Kidney tubule cell (primary cell): ENCODE measurements at places on chromosomes 12 and 14.
A peak's percentile ranks its signal among the peaks of the same experiment; 100 is the strongest.

GRCh38 chr12:76329159-76329558 is 19.1 kb downstream of the BBS10 start:
- peak; percentile 92 for DNase-seq

- peak; percentile 47 for DNase-seq
Measured at GRCh38 chr12:32650508-32650907, 28.6 kb upstream of the DNM1L start.

DNA sequence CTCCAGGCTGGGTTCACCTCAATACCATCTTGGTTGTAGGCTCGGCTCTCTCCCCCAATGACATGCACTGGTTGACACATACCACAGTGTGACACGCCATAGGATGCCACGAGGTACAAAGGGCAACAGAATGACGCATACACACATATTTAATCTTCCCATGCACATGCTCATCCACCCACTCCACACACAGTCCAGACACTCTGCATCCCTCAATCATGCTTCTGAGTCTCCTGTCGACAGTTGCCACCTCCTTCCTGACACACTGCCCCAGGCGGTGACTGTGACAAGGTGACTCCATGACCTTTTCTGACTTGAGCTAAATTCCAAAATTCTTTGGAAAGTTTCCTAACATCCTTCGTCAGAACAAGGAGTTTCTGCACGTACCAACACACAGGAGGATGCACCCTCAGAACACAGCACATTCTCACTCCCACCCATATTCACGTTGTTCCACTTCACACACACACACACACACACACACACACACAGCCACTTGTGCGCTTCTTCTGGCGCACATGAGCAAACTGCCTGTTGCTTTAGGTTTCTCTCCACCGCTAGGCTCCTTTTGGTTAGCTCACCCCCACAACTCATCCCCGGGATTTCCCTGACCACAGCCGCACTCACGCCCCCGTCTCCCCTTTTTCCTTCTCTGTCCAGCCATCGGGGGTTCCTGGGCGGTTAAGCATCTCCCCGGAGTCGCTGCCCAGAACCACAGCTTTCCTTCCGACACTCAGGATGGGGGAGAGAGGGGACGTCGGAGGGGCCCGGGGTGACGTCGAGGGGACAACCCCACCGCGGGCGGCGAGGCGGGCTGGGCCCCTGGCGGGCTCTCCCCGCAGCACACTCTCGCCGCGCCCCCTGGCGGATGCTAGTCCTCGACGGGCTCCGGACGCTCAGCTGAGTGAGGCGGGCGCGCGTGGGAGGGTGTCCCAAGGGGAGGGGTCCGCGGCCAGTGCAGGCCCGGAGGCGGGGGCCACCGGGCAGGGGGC is 536 bp upstream of the WNT1 start:
- no peak for DNase-seq

GRCh38 chr12:93947486-93947885 is 200.9 kb upstream of the PLXNC1 start:
- DNase-seq = no peak

DNA sequence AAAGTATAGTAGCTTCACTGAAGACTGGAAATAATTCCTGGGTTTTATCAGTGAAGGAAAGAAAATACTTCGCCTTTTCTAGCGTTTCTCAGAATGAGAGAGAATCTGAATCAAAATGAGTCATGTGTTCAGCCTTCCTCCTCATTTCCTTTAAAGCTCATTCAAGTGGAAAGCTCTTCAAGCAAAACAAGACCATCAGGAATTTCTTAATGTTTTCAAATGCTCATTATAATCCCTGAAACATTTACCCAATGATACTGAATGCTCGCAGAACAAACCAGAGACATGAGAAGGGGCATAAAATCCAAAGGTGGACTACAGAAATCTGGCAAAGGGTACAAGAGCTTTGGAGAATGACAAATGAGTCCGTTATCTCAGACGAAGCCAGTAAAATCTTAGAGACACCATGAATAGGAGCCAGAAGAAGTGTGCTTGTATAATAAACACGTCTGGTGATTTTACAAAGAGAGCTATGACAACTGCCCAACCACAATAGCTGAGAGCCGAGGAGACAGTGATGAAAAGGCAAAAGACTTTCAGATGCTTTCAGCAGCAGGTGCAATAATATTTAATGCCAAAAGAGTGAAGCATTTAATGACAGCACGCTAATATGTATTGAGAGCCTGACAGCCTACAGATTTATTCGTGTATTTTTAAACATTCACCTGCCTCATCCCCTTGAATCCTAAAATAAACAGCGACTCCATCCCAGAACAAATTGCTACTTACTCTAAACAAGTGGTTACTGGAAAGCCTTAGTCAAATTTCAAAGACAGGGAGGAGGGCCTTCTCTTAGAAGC is 19.0 kb downstream of the SPRING1 start:
- DNase-seq = peak; percentile 71

- peak; percentile 87 for DNase-seq
Measured at GRCh38 chr14:65134651-65135579, 32.6 kb upstream of the MAX start.

DNA sequence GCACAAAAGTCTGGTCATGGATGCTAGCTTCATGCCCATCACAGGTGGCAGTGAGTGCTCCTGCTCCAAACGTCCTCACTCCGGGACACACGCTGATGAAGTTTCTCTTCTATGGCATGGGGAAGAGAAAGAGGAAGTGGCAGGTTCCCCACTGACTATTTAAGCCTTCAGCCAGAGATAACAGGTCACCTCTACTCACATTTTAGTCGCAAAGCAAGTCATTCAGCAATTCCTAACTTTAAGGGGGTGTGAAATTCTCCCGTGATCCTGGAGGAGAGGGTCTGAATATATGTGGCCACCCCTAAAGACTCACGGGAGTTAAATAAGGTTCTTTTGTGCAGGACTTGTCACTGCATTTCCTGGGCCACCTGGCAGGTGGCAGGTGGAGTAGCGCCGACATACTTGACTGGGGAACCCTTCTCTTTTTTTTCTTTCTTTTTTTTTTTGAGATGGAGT is 18.8 kb upstream of the RCOR1 start:
- no peak for DNase-seq

DNA sequence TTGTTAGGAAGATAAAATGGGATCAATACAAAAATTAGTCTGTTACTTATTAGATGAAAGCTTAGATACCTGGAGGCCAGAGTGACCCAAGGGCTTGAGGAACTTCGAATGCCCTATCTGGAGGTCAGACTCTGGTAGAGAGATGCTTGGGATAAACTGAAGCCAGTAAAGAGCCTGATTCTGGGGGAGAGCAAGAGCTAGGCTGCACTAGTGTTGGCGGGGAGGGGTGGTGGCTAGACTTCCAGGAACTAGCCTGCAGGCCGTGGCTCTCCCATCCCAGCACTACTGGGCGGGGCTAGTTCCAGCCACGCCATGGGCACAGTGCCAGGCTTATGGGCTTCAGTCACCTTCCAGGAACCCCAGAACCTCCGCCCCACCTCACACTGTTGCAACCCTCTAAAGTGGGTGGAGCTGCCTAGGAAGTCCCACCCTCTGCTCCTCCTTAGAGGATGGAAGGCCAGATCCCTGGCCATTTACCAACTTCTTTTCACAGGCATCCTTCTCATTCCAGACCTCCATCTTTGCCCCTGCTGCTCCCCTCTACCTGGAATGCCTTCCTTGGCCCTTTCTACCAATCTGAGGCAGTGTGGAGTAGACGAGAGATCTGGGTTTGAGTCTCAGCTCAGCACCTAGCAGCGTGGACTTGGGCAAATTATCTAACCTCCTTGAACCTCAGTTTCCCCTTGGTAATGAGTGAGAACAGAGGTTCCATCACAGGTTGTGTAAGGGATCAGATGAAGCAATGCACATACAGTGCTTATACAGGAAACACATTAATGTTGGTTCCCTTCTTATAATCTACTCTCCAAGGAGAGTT is 6.3 kb upstream of the NFE2 start:
- peak; percentile 77 for DNase-seq

GRCh38 chr12:1639538-1639937 is 10.5 kb downstream of the WNT5B start:
- no peak for DNase-seq

GRCh38 chr12:68446901-68447796 is 115.0 kb upstream of the MDM1 start:
- no peak for DNase-seq

DNA sequence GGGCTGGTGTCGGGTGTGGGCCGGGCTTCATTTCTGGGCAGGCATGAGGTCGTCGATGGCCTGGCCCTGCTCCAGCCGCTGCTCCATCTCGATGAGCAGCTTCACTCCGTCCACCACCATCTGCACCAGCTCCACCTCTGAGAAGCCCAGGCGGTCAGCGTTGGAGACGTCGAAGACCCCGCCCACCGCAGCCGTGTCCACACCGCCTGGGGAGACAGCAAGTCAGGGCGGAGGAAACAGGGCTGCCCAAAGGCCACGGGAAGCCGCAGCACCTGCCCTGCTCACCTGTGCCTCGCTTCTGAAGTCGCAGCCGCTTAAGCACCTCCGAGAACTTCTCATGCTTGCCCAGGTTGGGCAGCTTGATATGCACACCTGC is 2.8 kb downstream of the CKB start:
- DNase-seq = peak; percentile 71

- no peak for DNase-seq
Measured at GRCh38 chr12:5785601-5786000, 159.5 kb downstream of the ANO2 start.

DNA sequence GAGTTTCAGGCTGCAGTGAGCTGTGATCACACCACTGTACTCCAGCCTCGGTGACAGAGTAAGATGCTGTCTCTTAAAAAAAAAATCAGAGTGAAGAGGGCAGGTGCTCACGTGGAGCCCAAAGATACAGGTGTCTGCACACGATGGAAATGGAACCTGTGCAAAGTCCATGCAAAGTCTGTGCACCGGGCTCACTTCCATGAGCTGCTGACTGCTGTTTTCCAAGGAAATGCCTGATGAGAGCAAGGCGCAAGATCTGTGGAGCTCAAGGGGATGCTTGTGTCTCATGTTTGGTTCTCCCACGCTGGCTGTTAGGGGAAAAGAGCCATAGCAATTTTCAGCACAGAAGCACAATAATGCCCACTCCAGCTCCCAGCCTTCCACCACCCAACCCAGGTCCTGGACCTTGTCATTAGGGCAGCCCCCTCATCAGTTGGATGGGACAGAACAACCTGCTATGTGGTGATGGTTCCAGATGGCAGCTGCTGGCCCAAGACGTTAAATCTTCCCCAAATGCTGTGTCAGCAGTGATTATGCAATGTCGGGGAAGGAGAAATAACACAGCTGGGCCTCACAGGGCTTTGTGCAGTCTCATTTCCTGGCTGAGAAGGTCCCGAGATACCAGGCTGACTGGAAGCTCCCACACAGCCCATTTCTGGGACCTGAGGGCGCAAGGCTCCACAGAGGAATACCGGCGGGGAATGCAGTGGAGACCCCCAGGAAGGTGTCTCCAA is 27.9 kb upstream of the DICER1 start:
- no peak for DNase-seq

GRCh38 chr12:92108651-92109050 is 37.0 kb downstream of the BTG1 start:
- no peak for DNase-seq

GRCh38 chr14:105368032-105368417 is 30.3 kb upstream of the TEX22 start:
- no peak for DNase-seq

DNA sequence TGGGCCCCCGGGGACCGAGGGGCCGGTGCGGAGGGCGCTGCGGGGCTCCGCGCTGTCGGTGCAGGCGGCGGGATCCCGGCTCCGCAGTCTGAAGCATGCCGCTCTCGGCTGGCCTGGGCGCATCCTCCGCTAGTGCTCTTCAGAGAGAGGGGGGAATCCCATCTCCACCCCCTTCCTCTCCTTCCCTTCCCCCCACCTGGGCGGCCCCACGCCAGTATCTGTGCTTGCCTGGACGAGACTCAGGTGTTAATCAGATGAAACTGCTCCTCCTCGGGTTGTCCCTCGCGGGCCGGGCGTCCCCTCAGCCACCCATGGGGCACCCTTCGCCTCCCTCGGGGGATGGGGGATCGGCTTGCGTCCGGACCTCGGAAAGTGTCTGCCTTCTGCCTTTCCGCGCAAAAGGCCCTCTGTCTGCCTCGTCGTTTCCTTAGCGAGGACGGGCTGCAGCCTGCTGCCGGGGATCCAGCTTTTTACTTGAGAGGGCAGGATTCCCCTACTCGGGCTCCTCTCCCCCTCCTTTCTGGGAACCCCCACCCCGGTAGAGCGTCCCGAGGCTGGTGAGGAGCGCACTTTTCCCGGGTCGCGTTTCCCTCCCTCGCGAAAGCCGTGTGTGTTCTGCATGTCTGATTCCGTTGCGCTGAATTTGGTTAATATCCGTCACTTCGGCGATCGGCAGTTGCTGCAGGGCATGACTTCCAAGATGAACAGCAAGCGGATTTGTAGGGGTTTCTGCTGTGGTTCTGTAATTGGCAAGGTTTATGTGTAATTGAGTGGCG is 1.1 kb downstream of the GPHN start:
- peak; percentile 41 for DNase-seq

GRCh38 chr12:8088574-8088973 is 6.5 kb downstream of the NECAP1 start:
- DNase-seq = no peak

DNA sequence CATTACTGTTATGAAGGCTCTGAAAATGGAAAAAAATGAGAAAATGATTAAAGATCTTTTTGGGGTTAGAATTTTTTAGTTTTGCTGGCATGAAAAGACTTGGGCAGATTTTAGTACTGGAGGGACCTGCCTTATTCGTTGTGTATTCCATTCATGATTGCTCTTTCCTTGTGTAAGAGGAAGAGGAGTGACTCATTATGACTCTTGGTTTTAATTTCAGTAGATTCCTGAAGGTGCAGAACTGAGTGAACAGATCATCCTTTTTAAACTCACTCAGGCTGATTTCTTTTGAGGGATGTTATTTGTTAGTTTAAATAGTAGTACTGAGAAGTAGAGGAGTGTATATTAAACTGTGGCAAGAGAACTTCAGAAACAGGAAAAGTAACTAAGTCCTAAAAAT is 41.6 kb downstream of the AKAP6 start:
- peak; percentile 86 for DNase-seq

DNA sequence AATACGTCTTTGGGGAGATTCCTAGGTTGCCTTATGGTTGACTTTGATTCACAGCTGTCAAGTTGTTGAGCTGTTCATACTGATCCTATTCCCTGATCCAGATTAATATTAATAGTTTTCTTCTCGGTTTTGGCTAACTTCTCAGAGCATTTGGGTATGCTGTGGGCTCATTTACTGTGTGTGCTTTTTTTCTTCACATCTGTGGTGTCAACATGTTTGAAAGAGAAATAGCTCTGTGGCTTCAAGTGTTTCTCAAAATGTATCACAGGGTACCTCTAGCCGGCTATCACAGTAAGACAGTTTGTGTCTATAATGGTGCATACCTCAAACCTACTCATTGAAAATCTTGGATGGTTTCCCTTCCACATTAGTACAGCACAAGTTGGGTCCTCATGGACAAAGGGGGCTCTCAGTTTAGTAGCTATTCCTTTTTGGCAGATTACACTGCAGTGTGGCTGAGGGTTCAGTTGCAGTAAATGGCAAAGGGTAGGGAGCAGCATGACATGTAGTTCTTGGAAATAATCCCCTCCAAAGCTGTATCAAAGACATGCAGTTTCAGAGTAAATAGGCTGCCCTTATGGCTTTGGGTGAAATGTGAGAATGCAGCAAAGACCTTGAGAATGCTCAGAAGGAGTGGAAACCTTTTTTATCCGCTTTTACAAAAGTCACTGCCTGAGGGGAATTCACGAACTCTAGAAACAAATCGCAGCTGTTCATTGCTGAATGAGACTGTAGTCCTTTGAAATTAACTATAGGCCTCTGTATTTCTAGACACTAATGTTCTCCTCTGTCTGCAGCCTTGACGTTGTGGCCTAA is 102.4 kb upstream of the ATF1 start:
- DNase-seq = no peak

- no peak for DNase-seq
Measured at GRCh38 chr12:61854902-61855301, 405.3 kb upstream of the USP15 start.
